ENCODE measurements at places on chromosomes 5 and 9.

DNA sequence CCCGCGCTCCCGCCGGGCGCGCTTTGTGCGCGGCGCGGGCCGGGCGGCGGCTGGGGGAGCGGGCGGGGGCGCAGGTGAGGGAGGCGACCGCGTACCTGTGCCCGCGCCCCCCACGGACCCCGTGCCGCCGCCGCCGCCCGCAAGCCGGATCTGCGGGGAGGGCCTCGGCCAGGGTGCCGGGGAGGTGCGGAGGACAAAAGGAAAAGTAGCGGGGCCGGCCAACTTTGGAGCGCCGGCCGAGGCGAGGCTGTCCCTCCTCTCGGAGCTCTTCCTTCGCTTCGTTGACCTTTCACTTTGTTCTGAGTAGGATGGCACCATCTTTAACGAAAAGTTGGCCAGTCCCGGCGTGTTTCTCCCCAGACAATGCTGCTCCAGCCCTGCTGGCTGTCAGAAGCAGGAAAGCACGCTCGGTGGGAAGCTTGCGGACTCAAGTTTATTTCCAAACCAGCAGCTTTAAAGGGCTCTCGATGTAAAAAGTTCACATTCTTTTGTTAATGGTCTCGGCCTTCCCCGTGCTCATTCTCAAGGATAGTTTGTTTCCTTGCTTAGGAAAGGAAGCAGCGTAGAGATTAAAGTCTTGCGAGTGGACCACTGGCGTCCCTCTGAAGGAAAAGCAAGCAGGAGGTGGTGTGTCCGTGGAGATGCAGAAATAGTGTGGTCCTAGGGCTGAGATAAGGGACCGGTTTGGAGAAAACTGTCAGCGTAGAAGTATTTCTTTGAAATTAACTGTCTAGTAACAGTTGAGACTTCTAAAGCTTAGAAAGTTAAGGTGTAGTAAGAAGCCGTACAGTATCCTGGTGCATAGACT, 639 bp downstream of the EHMT1 start:
- no peak for DNase-seq

- DNase-seq: no peak
Observed at GRCh38 chr5:16659536-16659935, 42.7 kb upstream of the RETREG1 start.

DNA sequence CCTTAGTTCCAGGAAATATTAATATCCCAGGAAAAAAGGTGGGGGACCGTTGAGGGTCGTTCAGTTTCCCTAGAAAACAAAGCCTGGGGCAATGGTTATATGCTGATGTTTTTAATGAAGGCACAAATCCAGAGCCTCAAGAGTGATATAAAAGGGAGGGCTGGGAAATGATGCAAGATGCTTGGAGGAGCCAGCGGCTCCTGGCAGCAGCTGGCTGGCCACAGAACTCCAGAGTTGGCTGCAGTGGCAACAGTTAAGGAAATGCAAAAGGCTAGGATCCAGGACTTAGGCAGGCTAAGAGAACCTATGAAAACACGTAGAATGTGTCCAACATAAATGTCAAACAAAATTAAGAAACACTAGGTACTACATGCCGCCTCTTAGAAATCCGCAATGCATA, 31.0 kb upstream of the B4GALT1 start:
- DNase-seq: no peak

DNA sequence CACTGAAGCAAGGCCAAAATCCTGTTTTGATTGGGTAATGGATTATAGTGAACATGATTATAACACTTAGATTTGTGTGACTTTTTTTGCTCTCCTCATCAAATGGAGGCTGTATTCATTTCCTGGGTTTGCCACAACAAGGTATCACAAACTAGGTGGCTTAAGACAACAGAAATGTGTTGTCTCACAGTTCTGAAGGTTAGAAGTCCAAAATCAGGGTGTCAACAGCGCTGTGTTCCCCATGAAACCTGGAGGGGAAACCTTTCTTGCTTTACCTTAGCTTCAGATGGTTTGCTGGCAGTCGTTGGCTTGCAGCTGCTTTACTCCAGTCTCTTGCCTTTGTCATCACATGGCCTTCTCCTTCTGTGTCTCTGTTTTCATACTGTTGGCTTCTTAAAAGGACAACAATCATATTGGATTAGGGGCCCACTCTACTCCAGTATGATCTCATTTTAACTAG, 32.4 kb downstream of the CDC42SE2 start:
- DNase-seq: no peak

DNA sequence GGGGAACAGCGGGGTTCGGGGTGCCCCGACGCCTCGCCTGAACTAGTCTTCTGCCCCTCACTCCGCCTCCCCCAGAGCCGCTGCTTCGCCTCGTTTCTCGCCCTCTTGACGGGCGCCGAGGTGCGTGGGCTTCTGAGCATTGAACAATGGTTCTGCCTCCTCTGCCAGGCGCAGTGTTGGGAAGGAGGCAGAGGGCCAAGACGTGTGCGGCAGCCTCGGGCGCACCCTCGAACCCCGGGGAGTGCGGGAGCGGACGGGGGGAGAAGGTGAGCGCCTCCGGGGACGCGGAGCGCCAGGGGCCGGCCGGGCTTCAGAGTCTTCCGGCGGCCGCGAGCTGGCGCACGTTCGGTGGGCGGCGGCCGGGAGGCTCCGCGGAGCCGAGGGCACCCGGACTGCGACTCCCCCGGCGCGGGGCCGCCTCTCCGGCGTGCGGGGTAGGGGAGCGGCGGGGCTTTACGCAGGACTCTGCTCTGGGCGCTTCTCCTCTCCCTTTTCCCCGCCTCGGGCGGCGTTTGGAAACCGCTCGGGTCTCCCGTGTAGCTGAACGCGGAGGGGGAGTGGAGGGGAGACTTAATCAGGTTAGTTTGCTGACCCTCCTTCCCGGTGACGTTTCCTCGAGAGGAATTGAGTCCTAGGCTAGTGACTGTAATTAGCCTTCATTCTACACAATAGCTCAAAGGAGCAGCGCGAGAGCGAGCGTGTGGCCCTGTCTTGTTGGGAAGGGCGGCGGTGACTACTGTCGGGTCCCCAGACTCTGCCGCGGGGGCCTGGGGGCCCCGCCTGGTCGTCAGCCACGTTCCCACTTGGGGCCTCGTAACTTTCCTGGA, 1.1 kb downstream of the VLDLR start:
- no peak for DNase-seq

- no peak for DNase-seq
Observed at GRCh38 chr5:163563112-163563511, 57.7 kb downstream of the MAT2B start.

GRCh38 chr5:77400645-77401044, 91.5 kb downstream of the WDR41 start:
- DNase-seq: no peak

DNA sequence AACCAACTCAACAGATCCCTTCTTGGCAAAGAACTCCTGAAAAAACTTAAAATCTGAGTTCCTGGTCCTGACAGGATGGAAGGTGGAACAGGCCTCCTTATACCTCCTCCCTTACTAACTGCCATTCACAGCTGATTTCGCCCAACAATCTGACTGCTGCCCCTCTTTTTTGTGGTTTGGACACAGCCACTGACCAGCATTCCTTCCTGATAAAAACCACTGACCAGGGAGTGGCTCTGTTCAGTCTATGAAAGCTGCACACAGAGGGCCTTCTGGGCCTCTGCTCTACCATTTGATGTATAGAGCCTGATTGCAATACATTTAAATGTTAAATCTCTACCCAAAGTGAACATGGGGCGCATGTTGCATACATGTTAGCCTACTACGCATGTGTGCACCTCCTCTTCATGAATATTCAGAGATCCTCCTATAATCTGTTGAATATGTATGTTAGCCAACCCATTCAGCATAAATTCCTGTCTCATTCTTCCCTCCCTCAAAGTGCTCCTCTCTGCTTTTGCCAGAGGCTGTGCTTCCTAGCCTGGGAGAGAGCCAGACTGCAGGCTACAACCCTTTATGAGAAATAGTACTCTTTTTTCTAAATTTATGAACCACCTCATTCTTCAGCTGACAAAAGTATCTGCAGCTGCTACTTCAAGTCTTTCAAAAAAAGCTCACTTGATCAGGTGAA, 93.7 kb upstream of the MRPS30 start:
- no peak for DNase-seq

GRCh38 chr5:28855626-28856025, 1817.2 kb upstream of the CDH9 start:
- DNase-seq: no peak

- DNase-seq: peak; percentile 4
Observed at GRCh38 chr5:168291342-168291963, at the start of gene WWC1. TSS of gene WWC1 (plus strand) at chr5:168291645. CDS start at chr5:168292153, 508 bp downstream.

DNA sequence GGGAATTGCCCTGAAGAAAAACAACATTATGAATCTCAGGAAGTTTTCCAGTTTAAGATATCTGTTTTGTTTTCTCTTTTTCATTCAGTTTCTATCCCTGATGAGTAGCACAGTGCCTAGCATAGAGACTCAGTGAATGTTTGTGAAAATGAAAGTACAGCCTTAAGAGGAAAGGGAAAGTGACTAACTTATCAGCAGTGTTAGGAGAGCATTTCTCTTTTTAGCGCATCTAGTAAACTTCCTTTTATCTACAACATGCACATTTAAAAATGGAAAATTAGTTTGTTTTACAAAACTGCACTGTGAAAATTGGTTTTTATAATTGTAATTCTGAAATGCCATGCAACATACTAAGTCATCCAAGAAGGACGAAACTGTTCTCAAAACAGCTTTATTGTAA, 110.8 kb downstream of the SMARCA2 start:
- no peak for DNase-seq
